Stimulated activated CD4-positive, alpha-beta T cell treated with anti-CD3 and anti-CD28 coated beads, TNF-alpha, amount 100 ng/mL, for 1 hour (primary cell): ENCODE measurements at places on chromosomes 12 and 14.

DNA sequence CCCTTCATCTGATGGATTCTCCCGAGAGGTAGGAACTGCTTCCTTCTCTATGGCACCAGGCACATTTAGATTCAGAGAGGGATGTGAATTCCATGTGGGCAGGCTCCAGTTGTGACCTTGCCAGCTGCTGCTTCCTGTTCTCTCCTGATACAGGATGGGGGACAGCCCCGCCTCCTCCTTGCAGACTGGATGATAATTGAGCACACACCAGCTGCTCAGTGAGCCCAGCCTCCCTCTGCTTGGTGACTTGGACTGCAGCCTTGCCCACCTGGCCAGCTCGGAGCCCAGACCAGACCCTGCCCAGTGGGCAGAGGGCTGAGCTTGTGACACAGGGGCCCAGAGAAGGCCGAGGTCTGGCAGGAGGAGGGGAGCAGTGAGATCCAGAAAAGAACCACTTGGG is 90.2 kb downstream of the CALM1 start:
- no peak for DNase-seq

GRCh38 chr12:111638556-111638955 is 39.4 kb upstream of the ATXN2 start:
- no peak for DNase-seq

DNA sequence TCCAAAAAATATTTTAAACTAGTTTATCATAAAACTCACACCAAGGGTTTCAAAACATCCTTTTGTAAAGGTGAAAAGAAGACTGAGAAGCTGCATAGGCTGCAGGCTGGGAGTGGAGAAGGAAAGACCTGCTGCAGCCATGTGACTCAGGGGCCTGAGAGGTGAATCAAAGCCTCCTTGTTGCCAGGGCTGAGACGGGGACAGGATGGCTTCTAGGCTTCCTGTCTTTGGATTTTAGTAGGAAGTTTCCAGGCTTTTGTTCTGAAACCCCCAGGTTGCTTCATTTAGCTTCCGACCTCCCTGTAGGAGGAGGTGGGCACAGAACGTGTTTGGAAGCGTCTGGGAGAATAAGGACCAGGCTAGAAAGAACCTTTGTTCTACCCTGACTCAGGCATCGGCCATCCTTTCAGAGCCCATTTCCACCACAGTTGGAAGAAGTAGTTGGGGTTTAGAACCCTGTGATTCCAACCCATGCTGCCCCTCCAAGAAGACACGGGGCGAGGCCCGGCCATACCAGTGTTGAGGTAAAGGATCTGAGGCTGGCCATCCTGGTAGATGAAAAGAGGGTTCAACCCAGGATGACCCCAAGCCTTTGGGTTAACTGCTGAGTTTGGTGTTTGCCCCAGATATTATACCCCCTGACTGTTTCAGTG is 122.4 kb downstream of the SLC25A47 start:
- DNase-seq = no peak

- no peak for DNase-seq
Observed at GRCh38 chr12:108121728-108122471, 7.2 kb upstream of the WSCD2 start.

DNA sequence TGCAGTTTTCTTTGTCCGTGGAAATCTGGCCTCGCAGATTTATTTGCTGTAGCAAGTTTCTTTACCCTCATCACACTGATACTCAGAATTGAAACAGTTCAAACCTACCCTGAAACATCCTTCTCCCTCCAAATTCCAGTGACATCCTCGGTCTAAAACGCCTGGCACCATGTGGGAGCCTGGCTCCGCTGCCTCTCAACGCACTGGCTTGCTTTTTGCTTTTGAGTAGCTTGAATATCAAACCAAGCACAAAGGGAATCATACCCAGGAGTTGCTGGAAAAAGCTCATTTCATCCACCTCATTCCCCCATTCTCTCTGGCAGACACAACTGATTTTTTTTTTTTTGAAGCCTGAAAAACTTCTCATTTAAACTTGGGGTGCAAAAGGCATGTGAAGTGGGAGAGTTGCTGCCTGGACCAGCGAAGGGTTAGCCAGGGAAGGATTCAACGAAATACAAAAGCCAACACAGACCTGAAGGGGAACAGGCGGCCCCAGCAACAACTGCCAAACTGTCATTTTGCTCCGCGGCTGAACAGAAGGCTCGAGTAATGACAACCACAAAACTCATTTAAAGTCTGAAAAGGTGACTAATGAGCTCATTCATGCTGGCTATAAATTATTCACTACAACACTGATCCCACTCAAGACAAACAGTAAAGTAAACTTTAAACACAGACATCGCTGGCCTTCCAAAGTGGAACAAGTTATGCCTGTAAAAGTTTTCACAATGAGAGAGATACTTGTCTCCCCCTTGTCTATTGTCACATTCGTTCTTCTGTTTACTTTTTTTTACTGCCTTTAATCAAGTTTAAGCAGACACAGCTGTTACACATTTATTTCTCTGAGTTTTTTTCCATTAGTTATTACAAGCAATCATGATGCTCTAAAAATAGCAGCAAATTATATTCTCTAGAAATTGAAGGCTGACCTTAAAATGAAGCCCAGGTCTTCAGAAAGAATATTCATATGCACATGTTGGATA is 12.5 kb upstream of the FOXN3 start:
- DNase-seq = no peak
